NB4 (cell line): ENCODE measurements at places on chromosomes 1 and 21.

- no peak for DNase-seq
Observed at GRCh38 chr1:211588711-211589110, 9.8 kb upstream of the SLC30A1 start.

- DNase-seq: no peak
Observed at GRCh38 chr1:41920658-41921057, 1.9 kb upstream of the HIVEP3 start.

GRCh38 chr1:47437447-47438164 is at the start of gene FOXD2:
FOXD2 (plus strand) TSS chr1:47438044; CDS start chr1:47438136, 92 bp downstream.
- DNase-seq: peak; percentile 92

- DNase-seq: peak; percentile 68
Observed at GRCh38 chr1:25875154-25875855, at the start of gene PAQR7. PAQR7 (minus strand) TSS chr1:25875708; CDS start chr1:25863839, 11,869 bp downstream.

DNA sequence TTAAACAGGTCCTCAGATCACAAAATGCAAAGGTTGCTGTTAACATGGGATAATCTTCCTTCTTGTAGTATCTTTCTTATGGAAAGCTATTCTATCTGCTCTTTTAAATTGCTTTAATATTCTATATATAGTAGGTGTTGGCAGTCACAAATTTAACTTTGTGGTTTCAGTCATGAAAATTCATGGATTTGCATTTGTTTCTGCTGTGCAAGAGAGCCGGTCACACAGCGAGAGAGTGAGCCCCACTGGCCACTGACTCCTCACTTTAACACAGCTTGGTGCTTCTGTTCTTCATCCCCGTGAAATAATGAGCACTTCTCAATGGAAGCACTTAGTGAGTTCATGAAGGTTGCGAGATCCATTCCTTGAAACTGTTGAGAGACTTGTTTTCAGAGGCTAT is 18.1 kb upstream of the BMP8A start:
- DNase-seq: no peak

- DNase-seq: no peak
Observed at GRCh38 chr1:160835751-160836150, 26.9 kb downstream of the CD244 start.

DNA sequence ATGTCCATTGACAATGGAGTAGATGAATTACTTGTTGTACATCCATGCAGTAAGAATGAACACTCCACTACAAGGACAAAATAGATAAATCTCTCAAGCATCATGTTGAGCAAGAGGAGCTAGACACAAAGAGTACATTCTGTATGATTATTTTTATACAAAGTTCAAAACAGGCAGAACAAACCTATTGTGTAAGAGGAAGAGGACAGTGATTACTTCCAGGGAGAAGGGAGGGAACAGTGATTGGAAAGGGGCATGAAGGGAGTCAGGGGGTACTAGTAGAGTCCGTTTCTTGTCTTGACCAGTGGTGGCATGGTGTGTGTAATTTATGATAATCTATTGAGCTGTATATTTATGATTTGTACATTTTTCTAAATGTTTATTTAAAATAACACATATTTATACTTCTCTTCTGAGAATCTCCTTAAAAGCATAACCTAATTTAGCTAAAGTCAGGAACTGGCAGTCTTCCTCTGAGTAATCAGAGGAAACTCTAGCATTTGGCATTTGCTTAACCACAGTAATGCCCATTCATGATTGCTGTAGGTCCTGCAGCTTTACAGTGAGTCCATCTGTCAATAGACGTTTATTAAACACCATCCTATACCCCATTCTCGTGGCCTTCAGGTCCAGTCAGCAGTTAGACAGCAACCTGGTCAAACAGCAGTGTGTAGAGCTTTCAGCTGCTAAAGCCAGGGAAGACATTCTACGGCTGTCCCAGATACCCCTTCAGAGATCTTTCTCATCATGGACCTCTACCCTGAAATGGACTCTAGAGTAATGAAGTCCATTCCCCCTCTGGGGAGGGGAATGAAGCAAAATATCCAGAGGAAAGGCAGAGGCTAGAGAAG is 114.1 kb upstream of the GALNT2 start:
- DNase-seq: no peak

DNA sequence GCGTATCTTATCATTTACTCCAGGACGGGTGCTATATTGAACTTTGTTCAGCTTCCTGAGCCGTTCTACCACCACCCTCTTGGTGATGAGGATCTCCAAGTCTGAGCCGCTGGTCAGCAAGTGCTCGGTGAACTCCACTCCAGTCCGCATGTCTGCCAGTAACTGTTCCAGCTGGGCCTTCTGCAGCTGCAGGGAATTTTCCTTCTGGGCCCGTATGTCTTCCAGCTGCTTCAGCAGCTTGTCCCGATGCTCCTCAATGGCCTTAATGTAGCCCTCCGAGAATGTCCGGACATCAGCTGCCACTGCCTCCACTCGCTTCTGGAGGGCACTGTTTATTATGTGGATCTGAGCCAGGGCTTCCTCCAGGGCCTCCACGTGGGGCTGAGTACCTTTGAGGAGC is 3.4 kb downstream of the TRIM45 start:
- no peak for DNase-seq

GRCh38 chr1:15616373-15617172 is 685 bp upstream of the DDI2 start:
- no peak for DNase-seq

GRCh38 chr1:58460469-58460868 is 86.1 kb downstream of the OMA1 start:
- peak; percentile 39 for DNase-seq

DNA sequence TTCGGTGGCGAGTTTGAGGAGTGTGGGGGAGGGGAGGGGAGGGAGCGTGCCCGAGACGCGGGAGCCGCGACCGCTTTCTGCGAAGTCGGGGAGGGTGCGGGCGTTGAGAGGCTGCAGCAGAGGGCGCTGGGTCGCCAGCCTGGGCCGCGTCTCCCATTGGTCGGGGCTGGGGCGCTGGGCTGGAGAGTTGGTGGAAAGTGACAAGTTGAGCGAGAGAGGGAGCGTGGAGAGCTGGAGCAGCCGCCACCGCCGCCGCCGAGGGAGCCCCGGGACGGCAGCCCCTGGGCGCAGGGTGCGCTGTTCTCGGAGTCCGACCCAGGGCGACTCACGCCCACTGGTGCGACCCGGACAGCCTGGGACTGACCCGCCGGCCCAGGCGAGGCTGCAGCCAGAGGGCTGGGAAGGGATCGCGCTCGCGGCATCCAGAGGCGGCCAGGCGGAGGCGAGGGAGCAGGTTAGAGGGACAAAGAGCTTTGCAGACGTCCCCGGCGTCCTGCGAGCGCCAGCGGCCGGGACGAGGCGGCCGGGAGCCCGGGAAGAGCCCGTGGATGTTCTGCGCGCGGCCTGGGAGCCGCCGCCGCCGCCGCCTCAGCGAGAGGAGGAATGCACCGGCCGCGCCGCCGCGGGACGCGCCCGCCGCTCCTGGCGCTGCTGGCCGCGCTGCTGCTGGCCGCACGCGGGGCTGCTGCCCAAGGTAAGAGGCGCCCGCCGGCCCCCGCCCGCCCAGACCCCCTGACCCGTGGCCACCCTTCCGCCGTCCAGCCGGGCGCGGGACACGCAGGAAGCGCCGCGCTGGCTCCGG is at the start of gene ROR1:
Gene ROR1, plus strand, starts transcription at position 203 of the 802 bp plus-strand sequence.
- peak; percentile 21 for DNase-seq
